ENCODE measurements at places on chromosomes 5 and 9.

DNA sequence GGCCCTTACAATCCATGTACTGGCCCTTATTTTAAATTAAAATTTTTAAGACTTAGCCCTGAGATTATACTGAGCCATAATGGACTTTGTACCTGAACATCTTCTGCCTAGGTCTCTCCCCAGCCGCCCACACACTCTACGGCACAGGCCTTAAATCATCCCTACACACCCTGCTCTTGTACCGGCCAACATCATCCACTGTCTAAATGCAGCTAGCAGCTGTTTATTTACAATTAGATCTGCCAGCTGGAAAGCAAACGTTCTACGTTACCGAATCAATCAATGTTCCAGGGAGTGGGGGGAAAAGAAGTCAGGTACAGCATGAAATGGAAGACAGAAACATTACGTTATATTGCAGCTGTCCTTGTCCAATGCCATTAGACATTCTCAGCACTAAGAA lies 88.4 kb upstream of the GRAMD2B start:
- no peak for DNase-seq

GRCh38 chr9:127763918-127764384 lies 14.5 kb downstream of the SH2D3C start:
- DNase-seq: no peak

DNA sequence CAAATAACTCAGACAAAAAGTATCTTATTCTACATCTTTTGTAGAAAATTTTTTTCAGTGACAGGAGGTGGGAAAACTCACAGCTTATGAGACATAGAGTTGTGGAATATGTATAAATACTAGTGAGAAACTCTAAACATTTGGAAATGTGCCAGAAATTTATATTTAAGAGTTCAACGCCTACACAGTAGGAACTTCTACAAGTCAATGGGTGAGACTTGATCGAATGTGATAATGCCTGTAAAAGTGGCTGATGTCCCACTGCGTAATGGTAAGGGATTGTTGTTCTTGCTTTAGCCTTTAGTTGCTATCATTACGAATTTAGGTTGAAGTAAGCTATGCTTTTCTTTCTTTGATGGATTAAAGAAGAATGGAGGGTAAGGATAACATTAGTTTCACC lies 40.0 kb upstream of the RICTOR start:
- DNase-seq: no peak

DNA sequence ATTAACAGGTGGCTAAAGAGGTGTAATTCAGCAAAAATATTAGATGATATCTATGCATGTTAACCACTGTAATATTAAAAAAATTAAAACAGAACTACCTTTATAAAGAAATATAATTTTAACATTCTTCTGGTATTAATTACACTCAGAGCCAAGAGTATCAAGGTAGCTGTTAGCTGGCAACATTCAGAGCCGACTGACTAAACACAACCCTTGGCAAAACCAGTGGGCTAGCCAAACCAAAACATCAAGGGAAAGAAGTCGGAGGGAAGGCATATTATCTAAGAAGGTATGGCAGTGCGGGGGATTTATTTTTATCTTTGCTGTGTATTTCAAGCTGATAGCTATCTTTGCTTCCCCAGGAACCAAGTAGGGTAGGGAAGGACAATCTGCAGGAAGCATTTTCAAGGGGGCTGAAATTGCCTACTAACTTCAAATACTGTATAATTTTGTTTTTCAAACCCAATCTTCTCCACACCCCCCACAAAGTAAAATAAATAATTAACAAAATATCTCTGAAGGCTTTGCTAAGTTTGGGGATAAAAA lies 24.0 kb downstream of the ELL2 start:
- DNase-seq: no peak

DNA sequence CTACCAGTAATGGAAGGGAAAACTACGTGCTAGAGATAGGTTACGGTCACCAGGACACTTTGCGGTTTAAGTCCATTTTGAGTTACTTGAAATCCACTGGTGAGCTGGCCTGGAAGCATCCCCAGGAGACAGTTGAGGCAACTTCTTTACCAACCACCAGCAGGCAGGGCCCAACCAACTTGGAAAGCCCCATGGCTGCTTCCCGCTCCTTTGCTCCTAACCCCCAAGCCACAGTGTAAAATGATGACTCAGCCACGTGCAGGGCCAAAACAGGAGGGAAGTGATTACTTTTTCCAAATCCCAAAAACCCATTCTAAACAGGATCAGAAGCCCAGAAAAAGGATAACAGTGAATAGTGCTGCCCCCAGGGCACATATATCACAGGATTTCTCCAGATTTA lies 87.4 kb downstream of the PAX5 start:
- DNase-seq: no peak

GRCh38 chr5:89457411-89458331 lies 574.7 kb upstream of the MEF2C start:
- DNase-seq: no peak

- no peak for DNase-seq
Observed at GRCh38 chr9:126854734-126855133, 5.7 kb upstream of the ZBTB34 start.

- no peak for DNase-seq
Observed at GRCh38 chr9:135090547-135090946, 3.1 kb downstream of the OLFM1 start.

GRCh38 chr5:95591490-95591901 lies 28.4 kb upstream of the GPR150 start:
- DNase-seq: no peak

Data from central memory CD8-positive, alpha-beta T cell (primary cell).